ENCODE measurements at places on chromosomes 1 and 21.

- no peak for DNase-seq
These were observed 10.6 kb downstream of the PPP1R15B start for GRCh38 chr1:204400882-204401510.

DNA sequence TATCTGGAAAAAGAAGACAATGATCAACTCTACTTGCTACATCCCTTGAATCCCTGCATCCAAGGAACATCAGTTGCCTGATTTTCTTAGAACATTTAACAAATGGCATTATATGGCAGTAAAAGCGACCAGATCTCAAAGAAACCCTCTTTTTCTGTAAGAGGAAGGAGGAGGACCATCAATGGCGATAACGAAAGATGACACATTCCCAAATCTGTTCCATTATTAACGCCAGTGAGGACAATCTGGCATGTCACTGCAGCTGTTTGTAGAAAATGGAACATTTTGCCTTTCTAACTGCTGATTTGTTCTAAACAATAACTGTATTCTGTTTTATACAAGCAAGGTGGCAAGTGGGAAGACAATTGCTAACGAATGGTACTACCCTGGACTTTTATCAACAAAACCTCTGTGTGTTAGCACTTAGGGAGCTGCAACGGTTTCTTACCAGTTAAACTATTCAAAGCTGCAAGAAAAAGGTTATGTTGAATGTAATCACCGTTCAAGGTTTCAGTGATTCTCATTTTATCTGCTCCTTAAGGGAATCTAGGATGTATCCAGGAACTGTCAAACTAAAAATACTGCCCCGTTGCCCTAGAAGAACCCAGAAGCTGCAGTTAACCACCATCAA, 251.9 kb downstream of the SDCCAG8 start:
- no peak for DNase-seq

- peak; percentile 94 for DNase-seq
These were observed 68.3 kb downstream of the DHRS3 start for GRCh38 chr1:12549460-12550349.

DNA sequence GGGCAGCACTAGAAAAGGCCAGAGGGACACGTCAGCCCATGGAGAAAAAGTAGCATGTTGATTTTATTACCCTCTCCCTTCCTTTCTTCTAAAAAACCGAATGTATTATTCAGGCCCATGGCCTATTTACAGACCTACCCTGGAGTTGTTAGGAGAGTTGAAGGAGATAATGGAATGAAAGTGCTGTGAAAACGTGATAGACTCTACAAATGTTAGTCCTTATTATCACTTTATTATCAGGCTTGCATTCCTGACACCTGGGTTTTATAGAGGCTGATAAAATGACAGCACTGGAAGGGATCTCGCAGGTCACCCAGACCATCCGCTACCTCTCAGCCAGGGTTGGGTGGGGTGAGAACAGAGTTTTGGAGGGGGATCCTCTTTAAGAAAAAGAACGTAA, 60.6 kb upstream of the TLR5 start:
- no peak for DNase-seq

DNA sequence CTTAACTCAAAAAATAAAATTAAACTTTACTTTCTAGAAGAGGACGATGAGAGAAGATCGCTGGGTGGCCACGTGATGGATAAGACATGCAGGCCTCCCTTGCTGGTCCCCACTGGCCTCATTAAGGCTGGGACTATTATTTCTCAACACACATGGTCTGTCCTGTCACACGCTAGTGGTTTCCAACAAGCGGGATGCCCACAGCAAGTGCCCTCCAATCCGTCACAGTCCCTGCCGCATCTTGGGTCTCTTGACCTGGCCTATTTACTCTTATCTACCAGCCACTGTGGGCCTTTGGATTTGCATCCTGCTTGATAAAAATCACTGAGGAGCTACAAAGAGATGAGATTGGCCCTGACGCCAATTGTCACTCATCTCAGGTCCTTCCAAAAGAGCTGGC, 30.0 kb downstream of the CAPZB start:
- no peak for DNase-seq

GRCh38 chr1:117641536-117641935, 35.7 kb downstream of the TENT5C start:
- DNase-seq = no peak

GRCh38 chr21:37421306-37421705, 54.7 kb downstream of the DYRK1A start:
- no peak for DNase-seq

GRCh38 chr1:29096231-29096886, 27.3 kb downstream of the TMEM200B start:
- no peak for DNase-seq
